Stimulated activated CD4-positive, alpha-beta T cell treated with anti-CD3 and anti-CD28 coated beads, TNF-alpha, amount 100 ng/mL, for 48 hours (primary cell): ENCODE measurements at places on chromosomes 12 and 14.
A peak's percentile ranks its signal among the peaks of the same experiment; 100 is the strongest.

- no peak for DNase-seq
These were observed 592.0 kb downstream of the KCNH5 start for GRCh38 chr14:62453226-62453625.

GRCh38 chr12:110280779-110281548, at the start of gene ATP2A2:
Gene ATP2A2 (plus strand): TSS chr12:110281247. CDS start chr12:110281790, 543 bp downstream.
- peak; percentile 76 for DNase-seq

- DNase-seq = no peak
These were observed 134.7 kb upstream of the RFLNA start for GRCh38 chr12:124160097-124160756.

- no peak for DNase-seq
These were observed 145.9 kb upstream of the SLCO1C1 start for GRCh38 chr12:20549108-20549719.

- no peak for DNase-seq
These were observed 205.6 kb upstream of the RGS6 start for GRCh38 chr14:71726580-71727021.

- DNase-seq = peak; percentile 39
These were observed 4.1 kb downstream of the CKB start for GRCh38 chr14:103518422-103519042.

DNA sequence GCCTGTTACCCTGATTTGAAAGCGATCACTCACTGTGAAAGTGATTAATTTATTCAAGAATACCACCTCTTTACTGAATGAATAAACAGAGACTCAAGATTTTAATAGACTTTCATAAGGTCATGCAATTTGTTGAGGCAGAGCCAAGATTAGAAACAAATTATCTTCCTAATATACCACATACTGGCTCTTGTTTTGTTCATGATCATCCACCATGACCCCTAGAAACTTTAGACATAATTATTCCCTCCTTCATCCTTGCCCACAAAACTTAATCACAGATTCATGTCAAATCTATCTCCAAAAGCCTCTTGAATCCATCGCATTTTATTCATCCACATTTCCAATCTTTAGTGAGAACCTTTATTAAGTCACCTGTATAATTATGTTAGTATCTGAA, 152.3 kb downstream of the ATXN7L3B start:
- DNase-seq = no peak

DNA sequence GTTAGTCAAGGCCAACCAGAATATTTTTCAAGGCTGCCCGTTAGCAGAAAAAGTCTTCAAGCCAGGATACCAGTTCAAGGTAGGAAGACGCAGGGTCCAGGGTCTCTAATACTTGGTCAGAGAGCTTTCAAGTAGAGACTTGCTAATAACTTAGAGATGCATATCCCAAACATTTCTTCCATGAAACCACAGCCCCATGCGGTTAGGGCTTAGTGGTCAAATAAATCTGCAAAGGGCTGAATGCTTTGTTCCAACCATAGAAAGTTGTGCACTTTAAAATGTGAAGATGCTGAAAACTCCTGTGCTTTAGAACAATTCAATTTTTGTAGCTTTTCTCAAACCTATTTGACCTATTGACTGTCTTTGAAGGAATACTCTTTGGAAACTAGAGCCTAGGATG, 208.9 kb downstream of the PIK3C2G start:
- DNase-seq = no peak

- DNase-seq = no peak
These were observed 6.5 kb downstream of the EIF2B2 start for GRCh38 chr14:75009176-75009575.

DNA sequence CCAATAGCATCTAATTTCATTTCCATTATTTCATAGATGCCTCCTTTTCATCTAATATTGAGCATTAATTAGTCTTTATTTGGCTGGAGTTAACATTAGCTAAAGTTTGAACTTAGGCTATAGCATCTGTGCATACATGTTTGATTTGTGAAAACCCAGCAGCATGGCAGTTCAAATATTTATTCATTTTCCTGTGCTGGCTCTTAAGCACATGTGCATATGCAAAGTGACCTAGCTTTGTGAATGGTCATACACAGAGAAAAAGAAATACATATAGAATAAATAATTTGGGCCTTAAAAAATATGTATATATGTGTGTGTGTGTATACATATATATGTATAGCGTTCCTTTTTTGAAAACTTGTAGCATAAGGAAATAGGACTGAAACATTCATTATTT, 117.8 kb downstream of the HMGA2 start:
- no peak for DNase-seq

- DNase-seq = no peak
These were observed 707 bp downstream of the DHRS1 start for GRCh38 chr14:24298892-24299254.

GRCh38 chr12:114131824-114132223, 165.7 kb upstream of the RBM19 start:
- no peak for DNase-seq

GRCh38 chr14:69574263-69574953, at the start of gene CCDC177:
Gene CCDC177 (minus strand): TSS chr14:69574871. CDS start chr14:69573622, 1,249 bp downstream.
- DNase-seq = peak; percentile 74
